ENCODE measurements at places on chromosomes 1 and 21. TPM values are rescaled to one million over a fixed set of nuclear protein-coding genes. Genes with fewer than 3 reads are reported as not detected.

DNA sequence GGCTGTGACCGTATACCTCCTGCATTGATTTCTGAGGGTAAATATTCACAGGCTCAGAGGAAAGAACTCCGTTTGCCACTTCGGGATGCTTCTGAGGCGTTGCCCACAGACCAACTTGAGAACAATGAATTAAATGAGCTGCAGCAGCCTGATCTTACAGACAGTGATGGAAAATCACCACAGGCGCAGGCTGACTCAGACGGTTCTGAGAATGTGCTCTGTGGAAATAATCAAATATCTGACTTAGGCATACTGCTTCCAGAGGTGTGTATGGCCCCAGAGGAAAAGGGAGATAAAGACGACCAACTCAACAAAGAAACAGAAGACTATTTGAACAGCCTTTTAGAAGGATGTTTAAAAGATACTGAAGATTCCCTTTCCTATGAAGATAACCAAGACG, 76.7 kb upstream of the SCCPDH start:
- no peak overlapping the region for H3K4me3 ChIP-seq
- peaks cover 15% of the 10 kb centered on the region for H3K4me1 ChIP-seq
- H3K27me3 ChIP-seq: no peaks in the 10 kb centered on the region
- H3K27ac ChIP-seq: no peak overlapping the region
- DNase-seq: no peak
- peaks cover 52% of the 10 kb centered on the region for H3K36me3 ChIP-seq

- no peak overlapping the region for H3K4me3 ChIP-seq
- no peak for DNase-seq
- H3K4me1 ChIP-seq: no peaks in the 10 kb centered on the region
These were observed 4.4 kb upstream of the PRRX1 start for GRCh38 chr1:170659399-170660035.

- DNase-seq: no peak
- H3K4me3 ChIP-seq: no peak overlapping the region
- H3K27me3 ChIP-seq: no peaks in the 10 kb centered on the region
- peaks cover 11% of the 10 kb centered on the region for H3K4me1 ChIP-seq
- H3K36me3 ChIP-seq: peaks cover 11% of the 10 kb centered on the region
These were observed 157.0 kb downstream of the RERE start for GRCh38 chr1:8660411-8660828.

DNA sequence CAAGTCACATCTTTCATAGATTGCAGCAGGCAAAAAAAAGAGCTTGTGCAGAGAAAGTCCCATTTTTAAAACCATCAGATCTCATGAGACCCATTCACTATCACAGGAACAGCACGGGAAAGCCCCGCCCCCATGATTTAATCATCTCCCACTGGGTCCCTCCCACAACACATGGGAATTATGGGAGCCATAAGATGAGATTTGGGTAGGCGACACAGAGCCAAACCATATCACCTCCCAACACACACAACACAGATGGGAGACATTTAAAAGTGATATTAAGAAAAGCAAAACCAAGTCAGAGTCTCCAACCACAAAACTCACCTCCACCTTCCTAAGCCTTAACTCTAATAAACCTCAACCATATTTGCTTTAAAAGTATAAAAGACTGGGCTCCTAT, 61.5 kb upstream of the TIAM1 start:
- DNase-seq: no peak
- H3K36me3 ChIP-seq: no peaks in the 10 kb centered on the region
- H3K27me3 ChIP-seq: peaks cover 5% of the 10 kb centered on the region
- no peak overlapping the region for H3K27ac ChIP-seq
- H3K4me1 ChIP-seq: no peaks in the 10 kb centered on the region

DNA sequence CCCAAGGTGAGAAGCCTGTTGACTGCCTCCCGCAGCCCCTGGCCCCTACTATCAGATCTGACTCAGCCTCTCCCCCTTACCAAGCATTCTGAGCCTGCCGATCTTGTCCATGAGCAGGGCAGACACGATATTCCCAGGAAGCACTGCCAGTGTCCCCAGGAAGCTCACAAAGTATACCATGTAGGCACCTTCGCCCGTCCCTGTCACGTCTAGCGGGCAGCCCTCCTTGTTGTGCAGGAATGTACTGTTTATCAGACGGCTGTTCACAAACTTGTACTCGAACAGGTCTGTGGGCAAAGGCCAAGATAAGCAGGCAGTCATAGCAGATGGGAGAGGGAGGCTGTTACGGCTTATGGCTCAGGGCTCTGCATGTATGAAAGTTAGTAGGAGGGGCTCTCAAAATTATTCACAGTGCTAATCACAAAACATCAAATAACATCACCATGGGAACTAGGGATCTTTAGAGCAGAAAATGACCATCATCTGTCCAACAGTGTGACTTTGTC, 7.3 kb downstream of the BOLA1 start:
- no peaks in the 10 kb centered on the region for H3K4me1 ChIP-seq
- no peaks in the 10 kb centered on the region for H3K36me3 ChIP-seq
- H3K27ac ChIP-seq: no peak overlapping the region
- H3K4me3 ChIP-seq: no peak overlapping the region

GRCh38 chr1:224673141-224673540, 57.0 kb downstream of the CNIH3 start:
- H3K36me3 ChIP-seq: no peaks in the 10 kb centered on the region
- H3K27me3 ChIP-seq: peaks cover 4% of the 10 kb centered on the region
- H3K27ac ChIP-seq: no peak overlapping the region
- DNase-seq: no peak
- no peaks in the 10 kb centered on the region for H3K4me1 ChIP-seq
- H3K4me3 ChIP-seq: no peak overlapping the region

DNA sequence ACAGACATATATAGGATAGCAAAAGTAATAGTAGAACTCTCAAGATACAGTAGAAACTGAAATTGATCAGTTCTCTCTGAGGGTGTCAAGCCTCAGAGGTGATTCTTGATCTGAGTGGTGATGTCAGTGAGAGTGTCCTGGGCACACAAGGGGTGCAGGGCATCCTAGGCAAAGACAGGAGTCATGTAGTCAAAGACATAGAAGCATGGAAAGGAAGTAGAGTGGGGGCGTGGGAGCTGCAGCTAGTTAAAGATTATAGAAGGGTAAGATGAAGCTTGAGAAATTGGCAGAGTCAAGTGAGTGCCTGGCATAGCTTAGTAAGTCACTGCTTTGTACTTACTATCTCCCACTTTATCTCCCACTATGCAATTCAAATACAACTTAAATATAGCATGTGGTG, 22.8 kb downstream of the CDC7 start:
- no peaks in the 10 kb centered on the region for H3K27me3 ChIP-seq
- no peak for DNase-seq
- H3K4me3 ChIP-seq: peak overlapping the region; percentile 44
- peak overlapping the region; percentile 90 for H3K27ac ChIP-seq
- peaks cover 4% of the 10 kb centered on the region for H3K36me3 ChIP-seq

ABCD3 gene
- polyA plus RNA-seq: 28.7 TPM

DNA sequence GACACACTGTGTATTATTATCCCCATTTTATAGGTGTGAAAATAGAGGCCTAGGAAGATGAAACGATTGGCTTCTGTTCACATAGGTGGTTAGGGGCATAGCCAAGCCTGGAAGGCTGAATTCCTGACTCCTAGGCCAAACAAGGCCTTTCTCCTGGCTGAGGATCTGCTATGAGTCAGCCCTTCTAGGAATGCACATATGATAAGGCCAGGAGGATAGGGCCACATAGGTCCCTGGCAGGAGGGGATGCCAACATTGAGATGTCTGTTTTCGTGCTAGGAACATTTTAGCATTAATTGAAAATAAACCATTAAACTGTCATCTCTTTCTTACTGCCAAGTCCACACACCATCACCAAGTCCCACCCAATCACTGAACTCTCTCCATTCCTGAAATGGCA, 9.2 kb downstream of the CSMD2 start:
- H3K27ac ChIP-seq: no peak overlapping the region
- H3K36me3 ChIP-seq: no peaks in the 10 kb centered on the region
- no peak for DNase-seq
- no peak overlapping the region for H3K4me3 ChIP-seq

PEAR1 gene
- not detected for polyA plus RNA-seq

GRCh38 chr1:6975331-6976043, 190.2 kb downstream of the CAMTA1 start:
- no peaks in the 10 kb centered on the region for H3K4me1 ChIP-seq
- no peak overlapping the region for H3K27ac ChIP-seq
- no peak for DNase-seq
- no peaks in the 10 kb centered on the region for H3K36me3 ChIP-seq
- H3K27me3 ChIP-seq: peaks cover 17% of the 10 kb centered on the region

IGSF9 gene
- polyA plus RNA-seq: not detected

DNA sequence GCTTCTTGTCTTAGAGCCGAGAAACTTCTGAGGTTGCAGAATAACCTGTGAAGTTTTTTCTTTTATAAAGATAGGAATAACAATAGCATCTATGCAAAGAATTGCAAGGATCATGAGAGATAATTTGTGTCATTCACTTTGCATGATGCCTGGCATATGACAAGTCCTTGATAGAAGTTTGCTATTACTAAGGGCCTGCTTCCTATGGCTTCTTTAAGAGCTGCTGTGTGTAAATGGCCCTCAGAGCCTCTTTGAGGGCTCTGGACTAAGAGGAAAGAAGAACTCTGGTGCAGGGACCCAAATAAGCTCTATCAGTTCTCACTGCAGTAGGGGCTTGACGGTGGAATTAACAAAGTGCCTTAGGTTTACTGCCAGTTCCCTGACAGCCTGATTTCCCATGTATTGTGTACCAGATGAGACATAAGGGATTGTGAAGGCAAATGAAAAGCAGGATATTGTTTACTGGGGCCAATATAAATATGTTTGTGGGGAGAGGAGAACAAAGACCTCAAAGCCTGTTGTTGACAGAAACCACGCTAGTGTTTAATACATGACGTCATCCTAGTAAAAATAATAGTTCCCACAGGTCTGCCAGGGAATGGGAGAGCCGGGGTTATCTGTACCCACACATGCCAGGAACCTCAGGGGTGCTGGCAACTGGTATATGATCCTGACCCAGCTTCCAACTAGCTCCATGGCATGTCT, 131.2 kb upstream of the UBE2U start:
- DNase-seq: no peak
- H3K4me3 ChIP-seq: no peak overlapping the region
- no peak overlapping the region for H3K27ac ChIP-seq
- H3K27me3 ChIP-seq: no peaks in the 10 kb centered on the region

DNA sequence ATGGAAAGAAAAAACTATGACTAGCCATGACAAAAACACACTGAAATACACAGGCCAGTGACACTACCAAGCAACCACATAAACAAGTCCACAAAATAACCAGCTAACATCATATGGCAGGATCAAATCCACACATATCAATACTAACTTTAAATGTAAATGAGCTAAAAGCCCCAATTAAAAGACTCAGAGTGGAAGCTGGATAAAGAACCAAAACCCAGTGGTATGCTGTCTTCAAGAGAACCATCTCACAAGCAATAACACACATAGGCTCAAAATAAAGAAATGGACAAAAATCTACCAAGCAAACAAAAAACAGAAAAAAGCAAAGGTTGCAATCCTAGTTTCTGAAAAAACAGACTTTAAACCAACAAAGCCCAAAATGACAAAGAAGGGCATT, 476.2 kb upstream of the BEND5 start:
- peaks cover 4% of the 10 kb centered on the region for H3K27me3 ChIP-seq
- DNase-seq: no peak
- H3K36me3 ChIP-seq: peaks cover 3% of the 10 kb centered on the region
- no peak overlapping the region for H3K27ac ChIP-seq
- H3K4me3 ChIP-seq: no peak overlapping the region
- H3K4me1 ChIP-seq: no peaks in the 10 kb centered on the region

- H3K4me3 ChIP-seq: no peak overlapping the region
- H3K27me3 ChIP-seq: no peaks in the 10 kb centered on the region
- H3K4me1 ChIP-seq: peaks cover 22% of the 10 kb centered on the region
These were observed 485.5 kb downstream of the PTPRC start for GRCh38 chr1:199124351-199124750.

IFI44 gene
- 15.9 TPM for polyA plus RNA-seq

GRCh38 chr1:230270185-230270558, 156.0 kb downstream of the PGBD5 start:
- no peaks in the 10 kb centered on the region for H3K27me3 ChIP-seq
- H3K4me1 ChIP-seq: peaks cover 42% of the 10 kb centered on the region
- H3K36me3 ChIP-seq: peaks cover 3% of the 10 kb centered on the region

OR2T11 gene
- not detected for polyA plus RNA-seq

SYNC gene
- polyA plus RNA-seq: not detected

GRCh38 chr1:94411237-94411636, 7.0 kb upstream of the ABCD3 start:
- no peak overlapping the region for H3K4me3 ChIP-seq
- H3K27me3 ChIP-seq: peaks cover 11% of the 10 kb centered on the region
- no peaks in the 10 kb centered on the region for H3K36me3 ChIP-seq
- no peaks in the 10 kb centered on the region for H3K4me1 ChIP-seq
- no peak for DNase-seq

GRCh38 chr1:100456880-100457279, 81.1 kb upstream of the GPR88 start:
- no peaks in the 10 kb centered on the region for H3K27me3 ChIP-seq
- H3K4me3 ChIP-seq: no peak overlapping the region
- no peak for DNase-seq
- H3K4me1 ChIP-seq: peaks cover 25% of the 10 kb centered on the region
- H3K36me3 ChIP-seq: no peaks in the 10 kb centered on the region
- H3K27ac ChIP-seq: no peak overlapping the region

LCE3D gene
- polyA plus RNA-seq: not detected

- peaks cover 1% of the 10 kb centered on the region for H3K27me3 ChIP-seq
- no peaks in the 10 kb centered on the region for H3K4me1 ChIP-seq
- H3K27ac ChIP-seq: no peak overlapping the region
- DNase-seq: no peak
- H3K4me3 ChIP-seq: no peak overlapping the region
These were observed 9.1 kb upstream of the ARTN start for GRCh38 chr1:43924516-43924915.

- no peak overlapping the region for H3K27ac ChIP-seq
- H3K4me1 ChIP-seq: no peaks in the 10 kb centered on the region
- H3K36me3 ChIP-seq: no peaks in the 10 kb centered on the region
- H3K27me3 ChIP-seq: peaks cover 2% of the 10 kb centered on the region
These were observed 89.2 kb upstream of the OLFM3 start for GRCh38 chr1:102085896-102086295.

GRHL3 gene
- polyA plus RNA-seq: not detected

DNA sequence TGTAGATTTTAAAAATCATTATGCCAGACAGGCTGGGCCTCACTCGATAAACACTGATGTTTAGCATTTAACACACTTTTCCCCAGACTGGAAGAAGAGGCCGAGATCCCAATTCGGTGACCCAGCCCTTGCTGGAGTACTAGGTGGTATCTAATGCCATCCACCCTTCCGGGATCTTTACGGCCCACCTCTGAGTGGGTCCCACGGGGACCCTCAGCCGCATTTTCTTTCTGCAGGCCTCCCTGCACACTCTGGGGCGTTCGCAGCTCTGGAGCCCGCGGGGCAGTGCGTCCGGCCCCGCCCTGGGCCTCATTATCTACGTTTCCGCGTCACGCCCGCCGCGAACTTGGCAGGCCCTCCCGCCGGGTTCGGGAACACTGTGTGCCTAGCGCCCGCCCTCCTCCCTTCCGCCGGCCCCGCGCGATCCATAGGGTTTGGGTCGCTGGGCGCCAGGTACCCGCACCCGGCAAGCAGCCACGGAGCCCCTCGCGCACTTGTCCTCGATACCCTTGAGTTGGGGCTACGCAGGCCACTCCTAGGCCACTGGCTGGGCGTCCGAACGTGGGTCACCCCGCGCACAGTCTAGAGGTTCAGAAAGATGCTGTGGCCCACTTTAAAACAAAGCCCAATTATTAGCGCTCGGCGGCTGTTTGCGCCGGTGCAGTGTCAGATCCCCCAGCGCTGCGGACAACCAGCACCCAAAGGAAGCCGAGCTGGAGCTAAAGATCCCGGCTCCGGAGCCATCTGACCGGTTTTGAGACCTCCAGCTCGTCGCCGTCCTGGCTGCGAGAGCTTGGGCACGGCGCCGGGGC, 950 bp upstream of the EVA1C start:
- peak; percentile 65 for DNase-seq
- peaks cover 64% of the 10 kb centered on the region for H3K4me1 ChIP-seq
- H3K27ac ChIP-seq: peak overlapping the region; percentile 98
- peaks cover 11% of the 10 kb centered on the region for H3K27me3 ChIP-seq

Data from immature natural killer cell (primary cell).